ENCODE measurements at places on chromosomes 1 and 21.

- DNase-seq: no peak
Measured at GRCh38 chr1:6373961-6374720, 19.4 kb downstream of the ACOT7 start.

GRCh38 chr1:163912170-163912884, 590.6 kb downstream of the NUF2 start:
- DNase-seq: no peak

- no peak for DNase-seq
Measured at GRCh38 chr1:34774957-34775356, 6.1 kb upstream of the GJB3 start.

GRCh38 chr1:199404191-199404590, 623.3 kb upstream of the NR5A2 start:
- DNase-seq: no peak

- DNase-seq: no peak
Measured at GRCh38 chr1:26351590-26352337, 2.2 kb downstream of the CRYBG2 start.
